Right renal cortex interstitium (tissue), 3 donors: ENCODE measurements at places on chromosomes 11 and 22. TPM values are rescaled to one million over a fixed set of nuclear protein-coding genes. Genes with fewer than 3 reads are reported as not detected.

- no peak for DNase-seq
Measured at GRCh38 chr11:36534276-36534840, 24.3 kb upstream of the TRAF6 start.

DNA sequence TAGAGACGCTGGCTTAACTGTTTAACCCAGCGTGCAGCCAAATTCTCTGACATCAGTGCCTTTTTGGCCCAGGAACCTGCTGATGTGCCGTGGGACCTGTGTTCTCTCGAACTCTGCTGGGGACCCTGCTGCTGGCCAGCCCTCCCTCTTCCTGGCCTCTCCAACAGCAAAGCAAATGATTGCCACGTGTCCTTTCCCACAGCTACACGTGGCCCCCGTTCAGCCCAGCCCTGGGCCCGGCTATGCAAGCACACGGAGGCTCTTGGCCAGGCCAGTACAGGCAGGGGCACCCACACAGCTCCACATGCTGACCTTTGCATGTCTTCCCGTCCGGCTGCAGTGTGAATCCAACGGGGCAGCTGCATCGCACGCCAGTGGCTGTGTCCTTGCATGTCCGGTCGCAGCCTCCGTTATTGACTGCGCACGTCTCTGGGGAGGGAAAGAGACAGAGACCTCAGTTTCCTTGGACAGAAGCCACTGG, 51.6 kb upstream of the TTLL12 start:
- no peak for DNase-seq

The GAS2 gene
- 10.8 TPM for polyA plus RNA-seq

DNA sequence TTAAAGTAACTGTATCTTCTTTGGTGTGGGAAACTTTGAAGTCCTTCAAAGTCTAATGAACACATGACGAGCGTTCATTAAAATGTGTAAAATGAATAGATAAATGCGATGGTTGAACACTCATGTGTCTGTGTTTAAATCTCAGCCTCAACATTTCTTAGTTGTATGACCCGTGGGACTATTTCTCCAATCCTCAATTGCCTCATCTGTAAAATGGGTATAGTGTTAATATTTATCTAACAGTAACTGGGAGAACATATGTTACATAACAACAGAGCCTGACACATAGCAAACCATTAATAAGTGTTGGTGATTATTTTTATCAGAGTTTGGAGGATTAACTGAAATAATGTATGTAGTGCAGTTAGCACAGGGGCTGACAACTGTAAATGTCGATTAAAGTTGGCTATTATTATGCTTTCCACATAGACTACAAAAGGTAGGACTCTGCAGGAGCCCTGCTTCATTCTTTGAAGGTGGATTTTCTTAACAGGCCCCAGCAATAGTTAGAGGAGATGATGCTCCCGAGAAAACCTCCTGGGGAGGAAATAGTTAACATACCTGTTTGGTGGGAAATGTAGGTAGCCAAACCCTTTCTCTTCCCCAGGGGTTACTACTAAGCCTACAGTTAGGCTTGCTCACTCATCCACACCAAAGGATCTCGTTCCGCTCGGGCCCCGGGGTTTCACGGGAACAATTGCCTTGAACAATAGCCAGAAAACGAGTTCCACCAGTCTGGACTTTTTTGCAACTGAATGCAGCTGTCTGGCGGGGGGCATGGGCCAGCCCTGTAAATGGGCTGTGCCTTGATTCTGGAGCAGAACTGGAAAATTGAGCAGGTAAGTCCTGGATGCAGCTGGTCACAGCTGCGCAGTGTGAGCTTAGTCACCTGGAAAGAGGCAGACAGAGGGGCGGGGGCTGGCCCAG, 133.4 kb downstream of the DBX1 start:
- DNase-seq: no peak

DNA sequence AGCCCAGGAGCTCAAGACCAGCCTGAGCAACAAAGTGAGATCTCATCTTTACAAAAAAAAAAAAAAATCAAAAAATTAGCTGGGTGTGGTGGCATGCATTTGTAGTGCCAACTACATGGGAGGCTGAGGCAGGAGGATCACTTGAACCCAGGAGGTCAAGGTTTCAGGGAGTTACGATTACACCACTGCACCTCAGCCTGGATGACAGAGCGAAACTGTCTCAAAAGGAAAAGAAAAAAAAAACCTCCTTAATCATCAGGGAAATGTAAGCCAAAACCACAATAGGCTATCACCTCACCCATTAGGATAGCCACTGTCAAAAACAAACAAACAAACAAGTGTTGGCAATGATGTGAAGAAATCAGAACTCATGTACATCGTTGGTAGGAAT, 13.4 kb downstream of the DGCR2 start:
- no peak for DNase-seq

DNA sequence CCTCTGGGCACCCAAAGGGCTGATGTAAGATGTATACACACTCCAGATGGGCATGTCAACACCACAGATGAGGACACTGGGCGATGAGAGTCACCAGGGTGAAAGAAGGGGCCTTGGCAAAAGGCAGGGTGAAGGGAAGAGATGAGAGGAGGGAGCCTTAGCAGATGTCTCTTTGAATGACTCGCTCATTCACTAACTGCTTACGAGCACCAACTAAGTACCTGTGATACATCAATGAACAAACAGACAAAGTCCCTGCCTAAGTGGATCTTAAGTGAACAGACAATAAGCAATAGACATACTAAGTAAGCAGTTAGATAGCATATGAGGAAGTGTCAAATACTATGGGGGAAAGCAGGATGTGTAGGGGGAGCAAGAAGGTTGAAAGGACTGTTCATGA, 7.5 kb downstream of the ME3 start:
- no peak for DNase-seq

DNA sequence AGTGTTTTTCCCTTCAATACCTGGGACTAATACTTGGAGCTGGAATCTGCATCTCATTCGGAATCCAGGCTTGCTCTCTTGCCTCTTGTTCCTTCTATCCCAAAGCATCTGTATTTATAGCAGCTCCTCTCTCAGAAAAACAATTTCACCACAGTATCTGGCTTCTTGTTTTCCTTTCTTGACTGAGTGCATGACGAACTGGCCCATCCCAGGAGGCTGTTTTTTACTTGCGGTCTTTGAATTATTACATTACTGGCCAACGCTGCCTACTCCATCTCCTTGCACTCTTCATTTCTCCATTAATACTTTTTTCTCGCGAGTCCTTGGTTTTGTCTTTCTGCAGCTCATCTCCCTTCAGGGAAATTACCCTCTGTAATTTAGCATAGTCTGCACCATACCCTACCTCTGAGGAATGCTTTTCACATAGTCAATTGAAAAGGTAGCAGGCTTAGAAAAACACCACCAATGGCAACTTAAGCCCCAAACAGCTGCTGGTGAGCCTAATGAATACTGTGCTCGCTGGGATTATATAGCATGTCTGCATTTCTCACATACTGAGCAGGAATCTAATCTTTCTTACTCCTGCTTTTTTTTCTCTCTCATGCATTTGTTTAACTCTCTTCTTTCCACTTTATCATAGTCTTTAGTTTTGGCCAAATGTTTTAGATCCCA, 277.4 kb upstream of the SESN3 start:
- DNase-seq: no peak

DNA sequence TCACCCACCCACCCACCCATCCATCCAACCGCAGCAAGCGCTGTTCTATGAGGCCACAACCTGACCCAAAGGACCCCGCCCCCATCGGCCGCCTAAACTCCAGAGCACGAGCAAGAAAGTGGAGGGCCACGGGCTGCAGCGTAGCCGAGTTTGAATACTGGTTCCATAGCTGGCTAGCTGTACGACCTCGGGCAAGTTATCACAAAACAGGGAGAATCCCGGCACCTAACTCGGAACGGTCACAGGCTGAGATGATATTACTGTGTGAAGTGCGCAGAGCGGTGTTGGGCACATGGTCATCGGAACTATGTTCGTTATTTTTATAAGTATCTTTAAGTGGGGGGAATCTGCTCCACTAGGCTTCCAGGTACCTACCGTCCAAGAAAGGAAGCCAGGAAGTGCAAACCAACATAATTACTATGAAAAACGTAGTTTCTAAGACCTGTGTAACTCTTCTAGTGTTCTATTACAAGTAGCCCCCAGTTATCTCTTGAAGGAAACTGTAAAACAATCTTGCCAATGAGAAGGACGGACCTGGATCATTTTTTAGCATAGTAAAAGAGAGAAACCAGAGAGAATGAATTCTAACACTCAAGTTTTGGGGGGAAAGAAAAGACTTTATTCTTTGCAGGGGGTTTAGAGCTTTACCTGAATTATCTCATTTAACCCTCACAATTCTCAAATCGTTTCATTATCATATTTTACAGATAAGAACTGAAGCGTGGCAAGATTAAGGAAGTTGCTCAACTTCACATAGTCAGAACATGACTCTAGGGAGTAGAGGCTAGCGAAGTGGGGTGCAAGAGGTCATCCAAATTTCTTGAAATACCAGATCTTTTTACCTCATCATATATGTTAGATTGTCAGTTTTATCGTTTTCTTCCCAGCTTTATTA, 663 bp upstream of the BUD13 start:
- no peak for DNase-seq

DNA sequence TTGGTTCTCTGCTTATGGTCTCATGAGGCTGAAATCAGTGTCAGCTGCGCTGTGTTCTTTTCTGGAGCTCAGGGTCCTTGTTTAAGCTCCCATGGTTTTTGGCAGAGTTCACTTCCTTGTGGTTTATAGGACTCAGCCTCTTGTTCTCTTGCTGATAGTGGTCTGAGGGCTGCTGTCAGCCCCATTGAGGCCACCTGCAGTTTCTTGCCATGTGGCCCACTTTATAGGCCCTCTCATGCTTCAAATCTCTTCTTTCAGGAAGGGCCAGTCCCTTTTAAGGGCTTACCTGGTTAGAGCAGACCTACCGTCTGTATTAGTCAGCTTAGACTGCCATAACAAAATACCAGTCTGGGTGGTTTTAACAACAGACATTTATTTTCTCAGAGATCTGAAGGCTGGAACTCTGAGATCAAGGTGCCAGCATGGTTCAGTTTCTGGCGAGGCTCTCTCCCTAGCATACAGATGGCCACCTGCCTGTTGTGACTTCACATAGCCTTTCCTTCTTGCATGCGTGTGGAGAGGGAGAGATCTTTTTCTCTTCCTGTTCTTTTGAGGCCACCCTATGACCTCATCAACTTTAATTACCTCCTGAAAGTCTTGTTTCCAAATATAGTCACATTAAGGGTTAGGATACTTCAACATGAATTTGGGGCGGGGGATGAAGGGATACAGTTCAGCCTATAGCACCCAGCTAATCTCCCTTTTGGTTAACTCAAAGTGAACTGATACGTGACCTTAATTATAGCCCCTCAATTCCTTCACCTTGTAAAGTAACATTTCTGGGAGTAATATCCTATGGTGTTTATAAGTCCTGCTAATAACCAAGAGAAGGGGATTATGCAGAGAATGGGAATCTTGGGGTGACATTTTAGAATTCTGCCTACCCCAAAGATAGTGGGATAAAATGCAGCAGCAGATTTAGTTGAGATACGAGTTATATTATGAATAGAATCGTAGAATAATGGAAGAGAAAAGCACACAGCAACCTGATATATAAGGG, 131.8 kb downstream of the UVRAG start:
- DNase-seq: no peak

The CERK gene
- 51.4 TPM for polyA plus RNA-seq

- no peak for DNase-seq
Measured at GRCh38 chr11:15942936-15943335, 413.4 kb downstream of the SOX6 start.

The ART1 gene
- polyA plus RNA-seq: not detected

GRCh38 chr22:50456026-50456425, 18.8 kb downstream of the SBF1 start:
- DNase-seq: no peak

The IPO7 gene
- 118 TPM for polyA plus RNA-seq

- no peak for DNase-seq
Measured at GRCh38 chr11:36238036-36238631, 51.1 kb downstream of the COMMD9 start.
